NCI-H1092 (cell line): ENCODE measurements at places on chromosomes 6 and 20.

- DNase-seq, result no peak
Observed at GRCh38 chr6:164108092-164108491, 693.6 kb downstream of the QKI start.

DNA sequence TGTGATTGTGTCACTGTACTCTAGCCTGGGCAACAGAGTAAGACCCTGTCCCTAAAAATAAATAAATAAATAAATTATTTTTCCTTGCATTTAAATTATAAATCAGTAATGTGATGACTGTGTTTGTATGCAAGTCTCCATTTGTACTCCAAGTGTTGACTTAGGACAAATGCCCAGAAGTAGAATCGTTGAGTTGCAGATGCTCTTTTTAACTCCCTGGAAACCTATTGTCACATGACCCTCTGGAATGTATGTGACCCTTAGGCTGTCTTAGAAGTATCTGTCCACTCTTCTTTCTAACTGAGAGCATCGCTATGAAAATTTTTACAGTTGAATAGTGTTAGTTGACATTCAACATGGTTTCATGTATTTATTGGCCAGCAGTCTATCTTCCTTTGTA is 18.8 kb downstream of the OR2A4 start:
- no peak for DNase-seq

- no peak for DNase-seq
Observed at GRCh38 chr20:62022575-62023139, 43.0 kb downstream of the TAF4 start.

DNA sequence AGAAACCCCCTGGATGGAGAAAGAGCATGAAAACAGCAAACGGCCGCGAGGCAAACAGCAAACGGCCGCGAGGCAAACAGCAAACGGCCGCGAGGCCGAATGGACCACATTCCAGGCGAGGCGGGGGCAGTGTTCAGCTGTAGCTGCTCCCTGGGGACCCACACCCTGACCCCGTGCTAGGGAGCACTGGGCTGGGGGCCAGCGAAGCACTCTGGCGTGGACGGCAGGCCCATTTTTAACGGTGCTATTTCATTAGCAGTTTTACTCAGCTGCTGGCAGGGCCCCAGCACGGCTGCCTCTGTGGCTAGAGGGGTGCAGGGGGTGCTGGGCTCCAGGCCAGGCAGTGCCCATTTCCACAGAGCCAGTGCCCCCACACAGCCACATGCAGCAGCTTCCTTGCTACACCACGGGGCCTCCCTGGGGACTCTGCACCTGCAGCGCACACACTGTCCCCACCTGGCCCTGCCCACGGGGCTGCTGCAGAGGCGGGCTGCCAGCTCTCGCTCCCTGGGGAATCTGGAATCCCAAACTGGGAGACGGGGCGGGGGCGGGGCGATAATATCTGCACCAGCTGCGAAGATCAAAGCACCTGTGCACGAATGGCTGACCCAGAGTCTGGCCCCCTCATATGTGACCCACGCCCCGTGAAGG is 35.6 kb upstream of the SLCO4A1 start:
- peak; percentile 89 for DNase-seq

- DNase-seq, result no peak
Observed at GRCh38 chr6:121764493-121764892, 329.0 kb downstream of the GJA1 start.

- DNase-seq, result no peak
Observed at GRCh38 chr6:161137320-161137719, 136.5 kb downstream of the AGPAT4 start.

GRCh38 chr20:23995905-23996666 is 7.5 kb upstream of the GGTLC1 start:
- peak; percentile 26 for DNase-seq

GRCh38 chr6:98137391-98137790 is 697.0 kb upstream of the POU3F2 start:
- no peak for DNase-seq

DNA sequence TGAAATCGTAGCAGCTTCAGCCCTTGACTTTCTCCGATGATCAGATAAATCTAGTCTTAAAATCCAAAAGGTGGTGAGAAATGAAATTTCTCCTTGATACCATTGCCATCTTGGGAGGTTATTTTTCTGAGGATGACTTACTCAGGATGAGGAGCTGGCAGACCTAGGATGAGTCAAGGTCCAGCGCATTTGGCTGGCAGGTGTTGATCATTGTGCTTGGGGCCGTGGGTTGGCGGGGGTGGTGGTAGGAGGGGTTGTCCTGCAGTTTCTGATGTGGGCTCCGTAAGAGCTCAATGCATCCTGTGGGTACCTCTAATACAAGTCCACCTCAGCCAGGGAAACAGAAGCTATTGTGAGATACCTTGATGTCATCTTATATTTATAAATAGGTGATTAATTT is 148.3 kb upstream of the SCGN start:
- DNase-seq, result no peak

GRCh38 chr20:47148059-47148458 is 208.4 kb downstream of the ZMYND8 start:
- no peak for DNase-seq
